A549 (cell line): ENCODE measurements at places on chromosomes 2 and 18.

DNA sequence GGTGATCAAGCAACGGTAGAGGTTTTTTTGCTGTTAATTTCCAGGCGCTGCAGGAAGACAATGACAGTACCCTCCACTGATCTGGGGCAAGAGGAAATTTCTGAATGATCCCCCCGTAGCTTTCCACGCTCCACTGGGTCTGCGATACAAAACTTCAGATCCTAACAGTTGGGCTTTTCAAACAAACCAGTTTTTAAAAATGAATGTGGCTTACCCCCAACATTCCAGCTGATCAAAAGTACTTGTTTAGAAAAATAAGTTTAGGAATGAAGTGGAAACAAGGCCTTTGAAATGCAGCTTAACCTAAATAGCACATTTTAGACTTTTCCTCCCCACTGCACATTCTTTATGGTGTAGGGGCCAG is 5.7 kb downstream of the ZFP36L2 start:
- DNase-seq: no peak

GRCh38 chr2:48448274-48449061 is 81.5 kb upstream of the STON1 start:
- no peak for DNase-seq

GRCh38 chr18:58363767-58364540 is 264.9 kb downstream of the ALPK2 start:
- DNase-seq: no peak

DNA sequence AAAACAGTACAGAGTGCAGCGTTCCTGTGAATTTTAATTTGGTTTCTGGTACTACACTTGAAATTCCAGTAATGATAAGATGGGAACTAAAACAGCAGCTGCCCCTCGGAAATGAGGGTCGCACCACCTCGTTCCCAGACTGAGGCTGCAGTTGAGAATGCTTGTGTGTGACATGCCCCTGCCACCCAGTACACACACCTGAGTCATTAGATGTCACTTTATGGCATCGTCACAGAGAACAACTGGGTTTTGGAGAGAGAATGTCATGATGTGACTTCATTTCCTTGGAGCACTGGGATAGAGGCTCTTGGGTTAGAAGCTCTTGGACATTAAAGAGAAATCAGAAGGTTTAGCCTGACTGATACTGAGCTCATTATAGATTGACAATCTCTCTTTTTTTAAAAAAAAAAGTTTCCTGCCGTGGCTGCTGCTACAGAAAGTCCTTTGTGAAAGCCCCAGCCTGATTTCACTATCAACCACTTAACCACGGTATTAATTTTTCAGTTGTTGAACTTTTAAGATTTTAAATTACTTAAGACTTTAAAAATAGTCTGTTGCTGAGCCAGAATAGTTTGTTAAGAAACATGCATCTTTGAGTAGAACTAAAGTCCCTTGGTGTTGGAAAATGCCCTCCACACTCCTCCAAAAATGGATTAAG is 24.5 kb downstream of the BCL2L11 start:
- DNase-seq: no peak

- no peak for DNase-seq
These were observed 229.3 kb upstream of the TRIB2 start for GRCh38 chr2:12487253-12488004.

GRCh38 chr2:61357681-61358080 is 113.2 kb downstream of the USP34 start:
- no peak for DNase-seq

DNA sequence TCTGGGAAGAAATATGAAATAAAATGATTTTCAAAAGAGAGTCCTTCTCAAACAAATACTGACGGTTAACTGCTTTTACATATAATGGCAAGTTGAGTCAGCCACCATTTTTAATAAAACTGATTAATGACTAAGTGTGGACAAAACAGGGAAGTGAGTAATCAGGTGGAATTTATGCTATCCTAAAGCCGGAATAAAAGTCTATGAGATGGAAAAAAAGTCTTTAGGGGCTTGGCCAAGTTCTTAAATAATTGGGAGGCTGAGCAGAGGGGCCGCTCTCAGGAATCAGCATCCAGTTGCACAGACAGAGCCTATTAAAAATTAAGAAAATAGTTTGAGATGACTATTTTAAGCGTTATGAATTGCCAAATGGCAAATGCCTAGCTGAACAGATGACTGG is 58.6 kb upstream of the AFF3 start:
- DNase-seq: no peak

GRCh38 chr18:64287926-64288325 is 139.0 kb upstream of the LINC00305 start:
- no peak for DNase-seq

DNA sequence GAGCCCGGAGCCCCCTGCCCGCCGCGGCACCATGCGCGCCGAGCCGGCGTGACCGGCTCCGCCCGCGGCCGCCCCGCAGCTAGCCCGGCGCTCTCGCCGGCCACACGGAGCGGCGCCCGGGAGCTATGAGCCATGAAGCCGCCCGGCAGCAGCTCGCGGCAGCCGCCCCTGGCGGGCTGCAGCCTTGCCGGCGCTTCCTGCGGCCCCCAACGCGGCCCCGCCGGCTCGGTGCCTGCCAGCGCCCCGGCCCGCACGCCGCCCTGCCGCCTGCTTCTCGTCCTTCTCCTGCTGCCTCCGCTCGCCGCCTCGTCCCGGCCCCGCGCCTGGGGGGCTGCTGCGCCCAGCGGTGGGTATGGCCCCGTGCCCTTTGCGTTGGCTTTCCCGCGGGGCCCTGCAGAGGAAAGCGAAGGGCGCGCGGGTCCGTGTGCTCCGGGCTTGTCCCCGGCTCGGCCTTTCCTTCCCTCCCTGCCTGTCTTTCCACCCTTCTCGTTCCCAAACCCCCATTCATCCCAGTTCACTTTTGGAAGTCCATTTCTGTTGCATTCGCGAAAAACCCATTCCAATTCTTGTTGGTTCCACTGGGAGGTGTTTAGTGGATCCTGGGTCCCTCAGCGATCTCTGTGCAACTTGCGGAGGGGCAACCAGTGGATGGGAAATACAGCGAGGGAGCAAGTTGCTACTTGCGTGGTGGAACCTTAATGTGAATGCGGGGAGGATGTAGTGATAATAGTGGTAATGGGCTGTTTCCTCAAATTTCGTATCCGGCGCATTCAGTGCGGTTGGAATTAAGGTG is 599 bp downstream of the ADAM23 start:
- DNase-seq: peak; percentile 19

GRCh38 chr2:174516501-174517378 is 29.9 kb upstream of the GPR155 start:
- DNase-seq: no peak

DNA sequence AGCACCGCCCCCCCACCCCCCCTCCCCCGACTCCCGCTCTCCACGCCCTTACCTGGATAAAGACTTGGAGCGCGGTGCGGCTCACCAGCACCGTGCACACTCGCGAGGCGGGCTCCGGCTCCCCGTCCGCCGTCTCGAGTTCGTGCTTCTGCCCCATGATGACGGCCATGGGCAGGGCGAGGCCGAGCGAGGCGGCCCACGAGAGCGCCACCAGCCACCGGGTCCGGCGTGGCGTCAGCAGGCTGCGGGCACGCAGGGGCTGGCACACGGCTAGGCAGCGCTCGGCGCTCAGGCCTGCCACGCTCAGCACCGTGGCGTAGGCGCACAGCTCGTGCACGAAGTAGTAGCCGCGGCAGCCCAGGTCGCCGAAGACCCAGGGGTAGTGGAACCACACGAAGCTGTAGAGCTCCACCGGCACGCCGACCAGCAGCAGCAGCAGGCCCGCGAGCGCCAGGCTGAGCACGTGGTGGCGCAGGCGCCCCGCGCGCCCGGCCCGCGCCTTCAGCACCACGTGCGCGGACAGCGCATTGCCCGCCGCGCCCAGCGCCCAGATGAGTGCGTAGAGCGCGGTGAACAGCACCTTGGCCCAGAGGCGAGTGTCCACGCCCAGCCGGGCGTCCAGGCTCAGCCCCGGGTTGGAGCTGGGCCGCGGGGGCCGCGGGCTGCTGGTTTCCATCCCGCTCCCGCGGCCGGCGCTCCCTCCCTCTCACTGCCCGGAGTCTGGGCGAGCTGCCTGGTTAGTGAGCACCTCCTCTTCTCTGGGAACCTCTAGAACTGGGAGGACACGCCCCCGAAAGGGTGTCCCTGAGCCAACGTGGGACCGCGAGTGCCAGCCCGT is at the start of gene NTSR2:
TSS of gene NTSR2 (minus strand) at position 742 of the 838 bp plus-strand sequence. CDS start at position 676, 66 bp downstream.
- peak; percentile 49 for DNase-seq

GRCh38 chr2:47024046-47024445 is 108.4 kb upstream of the MCFD2 start:
- DNase-seq: no peak

DNA sequence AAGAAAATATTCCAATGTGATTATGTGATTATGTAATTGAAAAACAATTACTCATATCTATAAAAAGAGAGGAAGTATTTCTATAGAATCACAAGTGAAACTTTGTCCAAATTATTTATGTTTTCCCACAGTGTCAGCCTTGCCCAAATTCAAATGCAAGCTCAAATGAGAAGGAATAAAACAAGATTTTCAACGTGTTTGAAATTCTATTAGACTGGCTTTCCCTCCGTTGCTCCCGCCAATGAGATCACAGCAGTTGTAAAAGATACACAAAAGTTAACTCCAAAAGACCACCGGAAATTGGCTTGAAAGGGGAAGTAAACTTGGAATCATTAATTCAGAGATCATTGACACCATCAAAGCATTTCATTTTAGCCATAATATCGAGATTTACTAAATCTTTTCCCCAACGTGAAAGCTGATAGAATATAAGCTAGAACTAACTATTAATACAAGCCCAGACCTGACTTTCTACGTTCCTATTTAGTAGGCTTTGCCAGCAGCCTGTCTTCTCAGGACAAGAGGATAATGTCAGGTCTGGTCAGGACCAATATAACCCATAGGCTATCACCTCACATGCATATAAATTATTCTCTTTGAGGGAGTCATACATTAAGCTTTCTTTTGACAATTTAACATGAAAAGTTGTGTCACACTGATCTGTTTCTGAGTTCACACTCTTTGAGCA is 222.6 kb upstream of the CHAC2 start:
- DNase-seq: no peak

GRCh38 chr18:24656551-24657443 is 196.4 kb downstream of the HRH4 start:
- DNase-seq: no peak

GRCh38 chr2:196445991-196446390 is 193.5 kb upstream of the CCDC150 start:
- no peak for DNase-seq

DNA sequence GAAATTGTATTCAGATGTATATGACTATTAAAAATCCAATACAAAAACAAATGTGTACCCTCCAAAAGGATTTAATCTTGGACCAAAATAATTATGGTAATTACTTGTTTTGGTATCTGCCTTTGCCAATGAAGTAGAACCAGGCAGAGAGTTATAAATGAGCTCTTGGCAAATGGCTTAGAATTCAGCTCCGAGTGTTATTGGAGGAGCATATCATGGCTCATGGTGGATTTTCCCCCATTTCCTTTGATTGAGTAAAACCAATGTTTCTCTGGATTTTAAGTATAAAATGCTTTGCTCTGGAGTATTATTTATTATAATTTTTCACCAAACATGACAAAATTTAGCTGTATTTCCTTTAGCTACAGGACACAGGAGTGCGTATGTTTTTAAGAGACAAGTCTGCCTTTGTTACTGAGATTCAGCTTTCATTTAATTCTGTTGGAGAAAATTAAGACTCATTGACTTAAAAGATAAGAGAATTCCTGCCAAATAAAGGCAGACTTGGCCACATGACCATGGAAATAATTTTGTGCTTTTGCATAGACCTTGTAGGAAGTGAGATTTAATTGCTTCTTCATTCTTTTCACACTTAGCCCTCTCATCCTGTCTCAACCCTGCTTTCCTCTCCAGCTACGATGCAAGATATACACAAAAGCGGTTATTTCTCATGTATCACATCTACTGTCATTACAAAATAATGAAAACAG is 281.0 kb upstream of the SOX11 start:
- DNase-seq: no peak

GRCh38 chr18:48566589-48566988 is 27.8 kb downstream of the CTIF start:
- DNase-seq: no peak

GRCh38 chr18:13105059-13105458 is 113.5 kb upstream of the LDLRAD4 start:
- DNase-seq: no peak

DNA sequence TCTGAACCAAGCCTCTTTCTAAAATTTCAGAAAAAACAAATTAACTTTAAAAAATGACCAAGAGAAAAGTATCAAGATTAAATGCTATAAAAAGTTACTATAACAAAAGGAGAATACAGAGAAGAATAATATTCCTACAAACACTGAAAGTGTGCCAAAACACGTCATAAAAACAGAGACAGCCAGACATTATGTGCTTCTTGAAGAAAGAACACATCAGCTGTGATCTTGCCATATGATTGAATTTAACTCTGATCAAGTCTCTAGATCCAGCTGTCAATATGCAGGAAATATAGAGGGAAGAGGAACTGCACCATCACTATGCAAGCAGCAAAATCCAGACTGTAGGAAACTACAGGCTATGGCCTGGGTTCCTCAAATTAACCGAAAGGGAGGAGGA is 33.7 kb upstream of the COL5A2 start:
- no peak for DNase-seq

- DNase-seq: no peak
These were observed 95.3 kb downstream of the SMC6 start for GRCh38 chr2:17658251-17658843.

DNA sequence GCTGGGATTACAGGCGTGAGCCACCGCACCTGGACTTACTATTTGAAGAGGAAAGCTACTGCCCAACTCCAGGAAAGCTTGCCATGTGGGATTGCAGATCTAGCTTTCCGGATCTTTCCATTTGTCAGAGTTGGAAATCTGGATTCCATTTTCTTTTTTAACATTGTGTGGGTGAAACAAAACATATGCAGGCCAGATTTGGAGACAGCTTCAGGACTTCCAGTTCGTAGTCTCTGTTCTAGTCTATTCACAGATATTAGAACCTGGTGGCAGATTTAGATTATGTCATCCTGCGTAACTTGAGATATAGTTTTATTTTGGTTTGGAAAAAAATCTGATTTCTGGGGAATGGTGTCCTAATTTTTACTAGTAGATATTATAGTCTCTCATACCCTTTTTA is 70.5 kb downstream of the ZNF236 start:
- no peak for DNase-seq

DNA sequence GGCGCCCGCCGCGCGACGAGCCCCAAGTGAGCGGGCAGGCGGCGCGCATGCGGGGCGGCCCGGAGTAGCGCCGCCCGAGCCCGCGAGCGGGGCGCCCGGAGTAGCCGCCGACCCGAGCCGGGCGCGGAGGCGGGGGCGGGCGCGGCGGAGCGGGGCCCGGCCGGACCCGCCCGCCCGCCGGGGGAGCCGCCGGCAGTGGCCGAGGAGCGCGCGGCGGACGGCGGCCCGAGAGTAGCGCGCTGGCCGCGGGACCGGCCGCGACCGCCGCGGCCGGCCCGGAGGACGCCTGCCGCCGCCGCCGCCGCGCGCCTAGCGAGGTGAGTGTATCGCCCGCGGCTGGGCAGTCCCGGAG is at the start of gene GALNT1:
TSS of gene GALNT1 (plus strand) at position 195 of the 352 bp plus-strand sequence. CDS start 72,923 bp downstream, outside the sequence.
- DNase-seq: no peak
